ENCODE measurements at places on chromosomes 6 and 20.

DNA sequence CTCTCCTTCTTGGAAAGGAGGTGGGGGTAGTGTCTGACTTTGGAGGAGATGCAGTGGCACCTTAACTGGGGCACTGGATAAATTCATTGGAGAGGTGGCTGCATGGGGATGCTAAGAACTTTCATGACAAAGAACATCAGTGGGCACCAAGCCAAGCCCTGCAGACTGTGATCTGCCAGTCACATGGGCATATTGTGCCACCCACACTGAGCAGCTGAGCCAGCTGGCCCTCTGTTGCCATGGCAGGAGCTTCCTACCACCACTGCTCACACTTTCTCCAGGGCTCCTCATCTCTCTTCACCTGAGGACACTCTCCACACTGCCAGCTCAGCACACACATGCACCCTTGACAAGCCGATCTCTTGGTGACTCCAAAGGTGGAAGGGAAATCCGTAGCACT, 715.6 kb downstream of the QKI start:
- no peak for DNase-seq

DNA sequence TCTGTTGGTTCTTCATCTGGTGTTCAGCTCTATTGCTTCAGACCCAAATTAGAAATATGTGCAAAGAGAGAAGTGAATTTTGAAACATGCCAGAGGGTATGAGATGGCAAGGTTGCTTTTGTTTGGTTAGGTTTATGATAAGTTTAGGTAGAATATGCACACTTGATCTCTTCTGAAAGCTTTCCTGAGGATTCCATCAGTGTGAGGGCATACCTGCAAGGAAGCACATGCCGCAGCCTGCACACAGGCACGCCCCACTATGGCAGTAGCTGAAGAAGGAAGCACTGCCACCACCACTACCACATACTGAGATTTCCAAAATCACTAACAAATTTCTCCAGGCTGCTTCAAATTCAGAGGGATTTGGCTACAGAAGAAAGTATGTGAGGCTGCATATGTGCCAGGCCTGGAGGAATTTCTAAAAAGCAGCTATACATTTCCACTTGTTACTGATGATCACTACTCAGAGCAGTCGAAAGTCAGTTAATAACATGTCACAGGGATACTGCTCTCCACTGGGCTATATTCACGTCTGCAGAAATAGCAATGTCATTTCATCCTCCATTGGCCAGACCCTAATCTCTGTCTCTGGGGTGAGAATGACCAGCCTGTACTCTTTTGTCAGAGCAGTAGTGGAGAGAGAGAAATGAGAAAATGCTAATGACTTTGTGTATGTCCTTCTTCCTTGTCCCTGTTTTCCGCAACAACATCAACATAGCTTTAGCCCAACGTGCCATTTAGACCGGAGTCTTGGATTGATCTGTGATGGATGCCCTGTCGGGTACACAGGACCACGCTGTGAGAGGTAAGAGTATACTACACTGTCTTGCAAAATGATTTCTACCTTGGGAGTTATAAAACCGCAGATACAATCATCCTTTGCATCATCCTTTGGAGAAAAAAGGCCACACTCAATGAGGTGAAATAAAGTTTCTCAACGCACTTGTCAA, 396.7 kb downstream of the LAMA2 start:
- no peak for DNase-seq

DNA sequence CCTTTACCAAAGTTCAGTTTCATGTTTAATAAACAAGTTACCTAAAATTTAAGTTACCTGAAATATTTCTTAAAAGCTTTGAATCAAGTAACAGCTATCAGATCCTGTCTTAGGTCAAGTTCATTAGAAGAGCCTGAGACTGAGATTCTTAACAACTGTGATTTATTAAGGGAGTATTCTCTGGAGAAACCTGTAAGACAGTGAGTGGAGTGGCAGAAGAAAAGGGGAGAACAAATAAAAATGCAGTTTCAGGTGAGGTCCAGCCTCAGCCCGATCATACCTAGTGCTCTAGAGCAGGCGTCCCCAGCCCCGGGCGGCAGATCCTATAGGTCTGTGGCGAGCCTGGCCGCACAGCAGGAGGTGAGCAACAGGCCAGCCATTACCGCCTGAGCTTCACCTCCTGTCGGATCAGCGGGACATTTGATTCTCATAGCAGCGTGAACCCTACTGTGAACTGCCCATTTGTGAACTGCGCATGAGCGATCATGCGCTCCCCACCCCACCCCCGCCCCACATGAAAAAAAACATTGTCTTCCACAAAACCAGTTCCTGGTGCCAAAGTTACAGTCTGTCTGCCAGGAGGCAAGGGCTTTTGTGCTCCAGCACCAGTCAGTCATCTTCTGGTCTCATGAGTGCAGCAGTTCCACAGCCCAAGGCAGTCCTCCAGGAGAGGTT, 59.2 kb upstream of the ADGRB3 start:
- DNase-seq, result no peak

GRCh38 chr6:142290851-142291250, 11.0 kb upstream of the ADGRG6 start:
- DNase-seq, result no peak

DNA sequence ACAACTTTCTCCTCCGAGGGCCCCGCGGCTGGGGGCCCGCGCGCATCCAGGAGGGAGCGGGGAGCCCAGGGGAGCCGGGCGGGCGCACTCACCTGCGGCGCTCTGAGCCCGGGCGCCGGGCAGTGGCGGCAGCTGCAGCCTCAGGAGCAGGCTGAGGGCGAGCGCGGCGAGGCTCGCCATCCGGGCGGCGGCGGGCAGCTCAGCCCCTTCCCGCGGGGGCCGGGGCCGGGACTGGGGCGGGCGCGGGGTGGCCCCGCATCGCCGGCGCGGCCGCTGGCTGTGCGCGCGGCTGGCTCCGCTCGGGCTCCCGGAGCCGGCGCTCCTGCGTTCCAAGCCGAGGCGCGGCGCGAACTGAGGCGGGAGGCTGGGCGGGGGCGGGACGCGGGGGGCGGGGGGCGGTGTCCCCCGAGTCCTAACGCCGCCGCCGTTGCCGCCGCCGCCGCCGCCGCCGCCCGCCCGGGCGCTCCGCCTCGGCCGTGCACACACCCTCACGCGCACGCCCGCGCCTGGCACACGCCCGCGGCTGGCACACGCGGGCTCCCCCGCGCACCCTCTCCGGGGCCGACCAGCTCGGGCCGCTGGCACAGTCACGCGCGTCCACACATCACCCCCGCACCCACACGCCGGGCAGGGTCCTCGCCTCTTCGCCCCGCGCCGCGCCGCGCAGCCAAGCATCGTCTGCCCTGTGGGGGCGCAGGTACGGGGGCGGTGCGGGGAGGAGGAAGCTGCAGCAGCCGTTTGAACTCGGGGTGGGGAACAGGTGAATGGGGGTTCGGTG, at the start of gene PTPRT:
TSS of gene PTPRT (minus strand) at position 353 of the 778 bp plus-strand sequence. CDS start at position 180, 173 bp downstream.
- no peak for DNase-seq

DNA sequence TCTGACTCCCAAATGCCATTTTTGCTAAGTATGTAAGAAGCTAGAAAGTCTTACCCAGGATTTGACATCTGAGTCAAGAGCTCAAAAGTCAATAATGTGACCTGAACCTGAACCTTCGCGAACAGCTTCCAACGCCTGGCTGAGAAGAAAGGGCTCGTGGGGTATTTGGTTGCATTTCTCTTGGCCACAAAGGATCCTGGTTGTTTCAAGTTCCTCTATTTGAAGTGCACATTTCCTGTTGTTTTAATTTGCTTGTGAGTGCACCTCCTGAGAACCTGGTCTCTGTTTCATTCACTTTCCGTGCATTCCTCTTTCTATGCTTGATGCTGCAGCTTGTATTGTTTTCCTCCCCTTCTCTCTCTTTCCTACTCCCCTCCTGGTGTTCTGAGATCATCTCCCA, 212.5 kb downstream of the FOXA2 start:
- DNase-seq, result no peak

- DNase-seq, result no peak
These were observed 29.8 kb upstream of the NEDD9 start for GRCh38 chr6:11262242-11262641.

GRCh38 chr20:51121272-51121671, 98.4 kb upstream of the KCNG1 start:
- no peak for DNase-seq

DNA sequence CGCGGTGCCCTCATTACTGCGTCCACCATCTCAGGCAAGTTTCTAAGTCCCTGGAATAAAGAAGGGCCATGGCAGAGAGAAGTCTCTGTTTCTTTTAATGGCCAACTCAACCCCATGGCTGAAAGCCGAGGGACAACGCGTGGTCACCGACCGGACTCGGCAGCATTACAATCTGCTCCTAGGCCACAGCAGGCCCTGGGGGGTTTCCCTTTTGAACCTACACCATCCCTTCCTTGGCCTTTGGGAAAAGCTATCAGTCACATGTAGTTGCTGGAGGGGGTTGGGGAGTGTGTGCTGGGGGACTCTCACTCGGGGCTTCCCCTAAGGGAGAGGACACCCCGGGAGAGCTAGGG, 11.1 kb upstream of the FAM83C start:
- DNase-seq, result no peak

GRCh38 chr6:33985947-33986346, 159.9 kb downstream of the GRM4 start:
- DNase-seq, result no peak

DNA sequence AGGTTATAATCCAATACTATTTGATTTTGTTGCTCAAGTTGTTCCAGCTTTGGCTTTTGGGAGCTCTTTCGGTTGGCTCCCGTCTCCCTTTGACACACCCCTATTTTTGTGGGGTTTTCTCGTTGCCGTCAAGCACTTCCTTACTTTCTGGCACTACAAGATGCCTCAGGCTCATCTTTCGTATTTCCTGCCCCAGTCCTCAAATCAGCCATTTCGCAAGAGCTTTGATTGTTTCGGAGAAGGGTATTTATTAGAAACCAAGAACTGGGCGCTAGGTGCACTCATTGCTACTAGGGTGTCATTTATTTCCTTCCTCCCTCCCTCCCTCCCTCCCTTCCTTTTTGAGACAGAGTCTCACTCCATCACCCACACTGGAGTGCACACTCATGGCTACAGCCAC, 13.3 kb upstream of the SOX12 start:
- no peak for DNase-seq

- DNase-seq, result no peak
These were observed 495.1 kb upstream of the CHD6 start for GRCh38 chr20:42113236-42113635.

DNA sequence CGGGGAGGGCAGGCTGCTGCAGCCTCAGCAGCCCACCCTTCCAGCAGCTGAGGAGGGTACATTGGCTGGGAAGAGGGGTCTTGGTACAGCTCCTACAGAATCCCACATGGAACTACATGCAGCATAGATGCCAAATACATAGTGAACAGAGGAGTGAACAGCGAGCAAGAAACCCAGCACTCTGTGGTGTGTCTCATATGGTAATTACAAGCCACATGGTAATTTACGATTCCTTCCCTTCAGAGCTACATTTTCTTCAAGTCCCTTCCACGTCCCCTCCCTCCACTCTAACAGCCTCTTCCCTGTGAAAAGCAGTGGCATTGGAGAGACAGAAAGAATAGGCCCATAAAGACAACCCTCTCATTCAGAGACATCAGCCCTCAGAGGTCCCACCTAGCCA, 167.7 kb downstream of the SYNDIG1 start:
- DNase-seq, result no peak

GRCh38 chr6:90370493-90370959, 73.9 kb upstream of the BACH2 start:
- DNase-seq, result no peak

- DNase-seq, result no peak
These were observed 10.3 kb downstream of the LYRM4 start for GRCh38 chr6:5250451-5250850.

DNA sequence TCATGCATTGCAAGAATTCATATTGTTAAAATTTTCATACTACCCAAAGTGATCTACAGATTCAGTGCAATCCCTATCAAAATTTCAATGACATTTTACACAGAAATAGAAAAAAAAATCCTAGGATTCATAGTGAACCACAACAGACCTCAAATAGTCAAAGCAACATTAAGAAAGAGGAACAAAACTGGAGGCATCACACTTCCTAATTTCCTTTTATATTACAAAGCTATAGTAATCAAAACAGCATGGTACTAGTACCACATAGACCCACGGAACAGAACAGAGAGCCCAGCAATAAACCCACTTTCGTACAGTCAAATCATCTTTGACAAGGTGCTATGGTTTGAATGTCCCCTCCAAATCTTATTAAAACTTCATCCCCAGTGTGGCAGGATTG, 39.7 kb downstream of the NTSR1 start:
- DNase-seq, result no peak

GRCh38 chr6:24455061-24455460, 34.3 kb downstream of the GPLD1 start:
- no peak for DNase-seq

- no peak for DNase-seq
These were observed 19.2 kb downstream of the ASIP start for GRCh38 chr20:34260208-34260942.

GRCh38 chr6:153073841-153074240, 57.2 kb downstream of the RGS17 start:
- DNase-seq, result no peak

DNA sequence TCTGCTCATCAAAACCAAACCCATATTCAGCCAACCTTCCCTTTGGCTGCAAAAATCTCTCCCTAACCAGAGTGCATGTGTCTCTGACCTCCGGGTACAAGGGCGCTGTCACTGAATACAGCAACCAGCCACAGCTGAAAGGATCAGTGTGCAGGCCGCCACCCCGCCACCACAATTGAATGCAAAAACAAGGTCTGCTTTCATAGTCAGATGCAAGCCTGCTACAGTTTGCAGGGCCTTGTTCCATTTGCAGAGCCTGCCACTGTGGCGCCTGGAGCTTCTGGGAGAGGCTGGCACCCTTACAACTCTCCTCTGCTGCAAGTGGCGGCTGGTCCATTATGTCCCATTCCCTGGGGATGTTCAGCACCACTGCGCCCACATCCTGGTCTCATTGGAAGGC, 23.5 kb downstream of the MDGA1 start:
- DNase-seq, result no peak

DNA sequence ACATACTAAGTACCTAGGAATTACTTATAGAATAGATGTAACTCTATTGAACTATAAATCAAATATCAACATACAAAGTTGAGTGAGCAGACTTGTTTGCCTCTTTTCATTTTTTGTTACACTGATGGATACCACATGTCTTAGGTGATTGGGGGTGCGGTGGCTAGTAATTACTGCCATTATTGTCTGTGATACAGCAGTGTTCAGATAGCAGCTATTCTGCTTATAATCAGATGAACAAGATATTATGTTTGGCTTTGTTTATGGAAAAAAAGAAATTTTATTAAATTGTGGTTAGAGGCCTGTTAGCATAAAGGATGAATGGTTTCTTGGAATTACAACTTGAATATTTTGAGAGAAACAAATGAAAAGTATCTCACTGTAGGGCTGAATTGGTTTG, 55.9 kb downstream of the KCNQ5 start:
- no peak for DNase-seq

DNA sequence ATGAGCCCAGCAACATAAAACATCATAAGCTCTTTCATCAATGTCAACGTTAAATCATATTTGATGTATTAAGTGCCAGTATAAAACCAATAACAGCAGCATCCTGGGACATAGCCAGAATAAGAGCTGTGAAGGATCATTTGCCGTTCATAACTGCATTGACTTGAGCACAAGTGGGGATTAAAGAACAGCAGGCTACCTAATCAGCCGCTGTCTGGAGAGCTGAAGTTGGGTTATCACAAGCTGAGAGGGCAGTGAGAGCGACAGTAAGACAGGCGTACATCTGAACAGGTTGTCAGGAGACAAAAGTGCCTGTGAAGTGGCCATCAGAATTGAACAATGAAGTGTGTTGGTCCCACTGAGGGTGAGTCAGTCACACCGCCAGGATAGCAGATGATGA, 269.6 kb downstream of the GRIK2 start:
- DNase-seq, result no peak

GRCh38 chr6:79993012-79993910, 11.2 kb upstream of the TTK start:
- no peak for DNase-seq

GRCh38 chr20:58268421-58268821, 40.0 kb upstream of the ANKRD60 start:
- no peak for DNase-seq

Measured in activated T-cell treated with anti-CD3 and anti-CD28 coated beads for 24 hours (primary cell).